ENCODE measurements at places on chromosomes 7 and 10.

DNA sequence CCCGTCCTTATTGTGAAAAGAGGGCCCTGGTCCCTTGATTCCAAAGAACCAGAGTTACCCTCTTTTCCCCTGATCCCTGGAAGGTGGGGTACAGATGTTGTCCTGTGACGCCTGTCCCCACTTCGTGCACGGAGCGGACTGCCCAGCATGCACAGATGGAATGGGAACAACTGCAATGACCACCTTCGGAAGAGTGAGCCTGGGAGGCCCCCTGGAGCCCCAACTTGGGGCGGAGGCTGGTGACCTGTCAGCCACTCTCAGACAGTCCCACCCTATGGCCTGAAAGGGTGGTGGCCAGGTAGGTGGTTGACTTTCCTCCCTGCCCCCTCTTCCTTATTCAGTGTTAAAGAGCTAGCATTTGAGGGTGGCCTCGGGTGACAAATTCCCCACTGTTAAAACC lies 196.6 kb upstream of the GALNT17 start:
- no peak for DNase-seq

DNA sequence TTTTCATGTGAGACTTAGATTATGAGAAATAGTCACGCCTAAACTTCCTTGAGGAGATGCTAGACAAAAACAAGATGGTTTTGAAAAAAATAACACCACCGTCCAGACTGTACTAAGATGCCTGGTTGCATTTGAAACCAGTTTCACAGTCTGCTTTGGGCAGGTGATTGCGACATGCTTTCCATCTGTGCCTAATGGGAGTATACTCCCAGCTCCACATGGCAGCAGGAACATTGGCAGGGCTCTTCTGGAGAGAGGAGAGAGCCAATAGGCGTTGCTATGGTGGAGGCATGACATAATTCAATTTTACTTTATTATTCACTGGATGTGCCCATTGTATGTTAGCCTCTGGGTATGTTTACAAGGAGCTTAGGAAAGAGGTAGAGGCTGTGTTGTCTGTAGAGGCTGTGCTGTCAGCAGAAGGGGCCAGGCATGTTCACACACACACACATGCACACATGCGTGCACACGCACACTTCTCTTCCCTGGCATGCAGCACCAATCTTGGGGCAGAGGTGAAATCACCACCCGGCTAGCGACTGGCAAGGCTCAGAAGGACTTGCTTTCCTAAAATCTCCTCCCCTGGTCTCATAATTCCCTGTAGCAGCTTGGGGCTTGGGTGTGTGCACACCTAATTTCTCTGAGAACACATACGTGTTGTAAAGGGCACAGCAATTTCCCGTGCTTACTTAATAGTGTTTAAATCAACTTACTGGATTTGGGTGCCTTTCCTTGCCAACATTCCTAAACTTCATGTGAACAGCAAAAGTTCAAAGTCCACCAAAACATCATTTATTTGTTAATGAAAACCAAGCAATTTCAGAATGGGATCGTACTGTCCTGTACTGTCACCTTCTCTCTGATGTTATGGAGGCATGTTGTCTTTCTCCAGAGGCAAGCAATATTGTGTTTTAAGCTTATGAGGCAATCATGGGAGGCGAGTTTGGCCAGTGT lies 162.1 kb downstream of the TCF7L2 start:
- DNase-seq, result no peak

DNA sequence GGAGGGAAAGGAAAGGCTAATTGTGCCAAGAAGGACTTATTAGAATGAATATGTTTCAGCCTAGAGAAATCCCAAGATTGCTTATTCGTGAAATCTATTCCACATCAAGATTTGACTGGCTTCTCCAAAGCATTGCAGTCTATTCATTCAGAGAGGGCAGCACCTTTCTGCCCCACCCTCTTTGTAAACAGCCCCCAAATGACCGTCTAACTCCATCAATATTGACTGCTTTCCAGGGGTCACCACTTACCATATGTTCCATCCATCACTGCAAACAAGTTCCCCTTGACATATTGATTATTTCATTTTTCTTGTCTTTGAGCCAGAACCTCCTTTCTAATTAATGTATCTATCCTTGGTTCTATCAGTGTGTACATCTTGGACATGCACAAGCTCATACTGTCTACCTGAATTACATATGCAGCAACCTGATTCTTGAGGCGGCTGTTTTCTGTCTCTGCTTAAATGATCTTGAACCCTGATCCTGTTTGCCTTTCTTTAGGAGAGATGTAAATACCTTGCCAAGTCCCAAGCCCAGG lies 44.2 kb upstream of the PTER start:
- no peak for DNase-seq

GRCh38 chr10:57260175-57260574 lies 899.1 kb upstream of the ZWINT start:
- DNase-seq, result no peak

DNA sequence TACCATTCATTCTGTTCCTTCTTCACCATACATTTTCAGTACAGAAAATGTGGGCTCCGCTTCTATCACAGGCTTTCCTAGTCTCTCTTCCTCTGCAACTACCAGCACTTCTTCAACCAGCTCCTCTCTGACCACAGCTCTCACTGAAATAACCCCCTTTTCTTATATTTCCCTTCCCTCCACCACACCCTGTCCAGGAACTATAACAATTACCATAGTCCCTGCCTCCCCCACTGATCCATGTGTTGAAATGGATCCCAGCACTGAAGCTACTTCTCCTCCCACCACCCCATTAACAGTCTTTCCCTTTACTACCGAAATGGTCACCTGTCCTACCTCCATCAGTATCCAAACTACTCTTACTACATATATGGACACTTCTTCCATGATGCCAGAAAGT lies 9.5 kb upstream of the MUC12 start:
- DNase-seq, result no peak
